ENCODE measurements at places on chromosomes 6 and 20.
A peak's percentile ranks its signal among the peaks of the same experiment; 100 is the strongest.

DNA sequence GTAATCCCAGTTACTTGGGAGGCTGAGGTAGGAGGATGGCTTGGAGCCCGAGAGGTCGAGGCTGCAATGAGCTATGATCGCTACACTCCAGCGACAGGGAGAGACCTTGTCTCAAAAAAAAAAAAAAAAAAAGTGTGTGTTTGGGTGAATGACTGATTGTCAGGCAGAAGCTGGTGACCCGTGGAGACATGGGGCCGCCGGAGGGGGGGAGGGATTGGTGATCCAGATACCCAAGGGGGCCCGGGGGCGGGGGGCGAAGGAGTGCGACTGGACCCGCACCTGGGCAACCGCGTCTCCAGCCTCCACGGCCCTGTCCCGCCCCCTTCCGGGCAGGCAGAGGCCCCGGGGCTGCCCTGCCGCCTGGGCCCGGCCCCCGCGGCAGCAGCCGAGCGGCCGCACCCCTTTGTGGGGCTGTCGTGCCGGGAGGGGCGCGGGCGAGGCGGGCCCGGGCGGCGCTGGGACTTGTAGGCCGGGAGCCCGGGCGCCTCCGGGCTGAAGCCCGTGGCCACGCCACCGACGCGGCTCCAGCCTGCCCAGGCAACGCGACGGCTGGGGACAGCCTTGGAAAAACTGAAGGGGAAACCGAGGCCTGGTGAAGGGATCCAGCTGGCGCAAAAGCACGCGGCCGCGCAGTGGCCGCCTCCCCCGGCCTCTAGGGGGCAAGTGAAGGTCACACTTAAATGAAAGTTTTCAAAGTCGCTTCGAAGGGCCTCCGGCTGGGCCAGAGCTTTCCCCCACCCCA lies 2.1 kb upstream of the RBM38 start:
- DNase-seq: peak; percentile 85

GRCh38 chr20:10077886-10078285 lies 43.1 kb downstream of the ANKEF1 start:
- DNase-seq: no peak

DNA sequence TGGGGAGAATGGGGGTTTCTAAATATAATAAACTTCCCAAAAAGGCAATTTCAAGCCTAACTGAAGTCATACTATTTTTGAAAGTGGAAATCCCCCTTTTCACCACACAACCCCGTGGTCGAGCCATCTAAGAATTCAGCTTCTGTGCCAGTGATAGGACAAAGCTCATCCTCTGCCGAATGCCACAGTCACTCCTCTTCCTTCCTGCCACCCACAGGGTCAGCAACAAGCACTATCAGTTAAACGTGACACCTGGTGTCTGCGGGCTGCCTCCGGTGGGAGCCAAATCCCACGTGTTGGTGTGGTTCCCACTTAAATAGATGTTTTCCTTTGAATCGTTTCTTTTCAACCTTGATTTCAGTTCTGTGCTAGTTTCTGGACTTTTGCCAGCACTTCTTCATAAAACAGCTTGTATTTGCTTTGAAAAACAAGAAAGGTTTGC lies 60.7 kb downstream of the TNFAIP3 start:
- peak; percentile 35 for DNase-seq

- no peak for DNase-seq
These were observed 10.7 kb downstream of the HMGN3 start for GRCh38 chr6:79223611-79224404.

GRCh38 chr6:37537548-37537947 lies 37.9 kb upstream of the CCDC167 start:
- no peak for DNase-seq

DNA sequence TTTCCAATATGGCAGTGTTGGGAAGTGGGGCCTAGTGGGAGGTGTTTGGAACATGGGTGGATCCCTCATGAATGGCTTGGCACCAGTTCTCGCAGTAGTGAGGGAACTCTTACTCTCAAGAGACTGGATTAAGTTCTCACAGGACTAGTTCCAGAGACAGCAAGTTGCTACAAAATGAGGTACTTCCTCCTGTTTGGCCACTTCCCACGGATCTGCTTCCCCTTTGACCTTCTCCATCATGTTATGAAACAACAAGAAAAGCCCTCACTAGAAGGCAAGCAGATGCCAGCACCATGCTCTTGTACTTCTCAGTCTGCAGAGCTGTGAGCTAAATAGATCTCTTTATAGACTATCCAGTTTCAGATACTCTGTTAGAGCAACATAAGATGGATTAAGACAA lies 3.1 kb downstream of the RSPH3 start:
- no peak for DNase-seq

- DNase-seq: no peak
These were observed 58.2 kb upstream of the IL20RA start for GRCh38 chr6:137102851-137103492.

DNA sequence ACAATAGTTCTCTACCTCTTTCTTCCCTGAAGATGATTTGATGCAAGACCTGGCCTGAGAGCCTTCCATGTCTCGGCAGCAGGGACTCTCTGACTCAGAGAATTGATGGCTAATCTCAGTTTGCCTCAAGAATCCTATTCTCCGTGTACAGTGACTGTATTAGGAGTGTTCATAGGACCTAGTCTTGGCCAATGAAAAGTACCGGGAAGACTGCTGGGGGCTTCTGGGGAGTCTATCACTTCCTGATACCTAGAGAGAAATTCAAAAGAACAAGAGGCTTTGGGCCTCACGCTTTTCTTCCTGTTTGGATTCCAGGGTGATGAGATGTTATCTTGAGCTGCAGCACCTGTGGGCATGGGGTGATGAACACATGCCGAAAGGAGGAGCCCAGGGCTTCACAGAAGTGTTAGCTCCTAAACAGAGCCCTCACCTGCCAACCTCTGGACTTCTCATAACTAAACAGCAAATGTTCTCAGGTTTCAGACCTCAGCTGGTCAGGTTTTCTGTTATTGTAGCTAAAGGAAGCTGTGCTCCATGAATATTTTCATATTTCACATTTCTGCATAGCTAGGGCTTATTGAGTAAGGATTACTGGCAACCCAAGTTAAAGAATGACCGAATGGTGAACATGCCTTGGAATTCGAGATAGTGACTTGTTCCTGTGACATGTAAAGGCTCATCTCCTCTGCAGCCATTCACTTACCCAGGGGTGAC lies 323.1 kb upstream of the AGPAT4 start:
- no peak for DNase-seq

GRCh38 chr6:13689511-13690256 lies 22.0 kb downstream of the RANBP9 start:
- DNase-seq: no peak

- DNase-seq: no peak
These were observed 3.2 kb upstream of the SEC23B start for GRCh38 chr20:18504479-18505060.

DNA sequence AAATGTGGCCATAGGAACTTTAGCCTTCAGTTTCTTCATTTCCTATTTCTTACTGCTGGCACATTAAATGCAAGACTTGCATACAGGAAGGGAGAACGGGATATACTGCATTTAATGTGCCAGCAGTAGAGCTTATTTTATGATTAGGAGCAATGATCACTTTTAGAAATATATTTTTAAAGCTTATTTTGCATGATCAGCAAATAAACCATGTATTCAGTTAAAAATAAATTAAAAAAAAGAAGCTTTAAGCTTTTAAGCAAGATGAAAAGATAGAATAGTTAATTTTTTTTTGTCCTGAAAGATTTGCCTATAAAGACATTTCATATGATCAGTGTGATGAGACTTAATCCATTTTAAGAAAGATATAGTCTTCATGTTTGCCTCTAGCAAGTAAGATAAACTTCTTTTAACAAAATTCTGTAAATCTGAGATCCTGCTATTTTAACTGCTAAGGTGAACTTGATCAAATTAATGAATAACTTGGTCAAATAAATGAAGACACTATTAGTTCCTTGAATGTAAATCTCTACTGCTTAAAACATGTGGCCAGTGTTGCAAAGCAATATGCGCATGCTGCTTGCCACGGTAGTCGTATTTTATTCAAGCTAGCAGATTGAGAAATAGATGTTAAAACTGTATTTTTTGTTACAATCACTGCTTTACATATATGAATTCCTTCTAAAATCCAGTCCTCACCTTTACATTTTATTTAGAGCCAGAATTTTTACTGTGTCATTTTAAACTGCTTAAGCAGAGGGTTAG lies 36.2 kb upstream of the HCRTR2 start:
- no peak for DNase-seq

- no peak for DNase-seq
These were observed 52.8 kb upstream of the VSTM2L start for GRCh38 chr20:37850036-37850592.

- peak; percentile 41 for DNase-seq
These were observed 122.1 kb upstream of the SPACA1 start for GRCh38 chr6:87925373-87926060.

DNA sequence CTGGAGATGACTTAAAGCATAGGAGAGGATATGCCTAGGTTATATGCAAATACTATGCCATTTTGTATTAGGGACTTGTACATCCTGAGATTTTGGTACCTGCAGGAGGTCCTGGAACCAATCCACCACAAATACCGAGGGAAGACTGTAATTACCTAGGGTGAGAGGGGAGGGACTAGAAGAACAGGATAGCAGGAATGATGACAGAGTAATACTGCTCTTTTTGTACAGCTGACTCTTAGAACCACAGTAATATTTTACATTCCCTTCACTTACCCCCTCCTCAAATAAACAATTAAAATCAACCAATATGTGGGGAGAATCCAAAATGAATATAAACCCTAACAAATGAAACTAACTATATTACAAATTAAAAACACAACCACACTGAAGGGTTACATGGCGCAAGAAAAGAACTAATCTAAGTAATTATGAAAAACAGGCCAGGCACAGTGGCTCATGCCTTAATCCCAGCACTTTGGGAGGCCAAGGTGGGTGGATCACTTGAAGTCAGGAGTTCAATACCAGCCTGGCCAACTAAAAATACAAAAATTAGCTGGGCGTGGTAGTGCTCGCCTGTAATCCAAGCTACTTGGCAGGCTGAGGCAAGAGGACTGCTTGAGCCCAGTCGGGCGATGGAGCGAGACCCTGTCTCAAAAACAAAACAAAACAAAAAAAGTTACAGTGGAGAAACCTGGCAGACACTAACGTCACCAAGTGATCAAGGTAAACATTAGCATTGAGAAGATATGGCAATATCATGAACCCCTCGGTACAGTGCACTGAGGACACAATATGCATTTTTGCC lies 37.1 kb downstream of the MAP1LC3A start:
- DNase-seq: no peak

GRCh38 chr20:33945391-33946081 lies 48.2 kb upstream of the RALY start:
- no peak for DNase-seq

DNA sequence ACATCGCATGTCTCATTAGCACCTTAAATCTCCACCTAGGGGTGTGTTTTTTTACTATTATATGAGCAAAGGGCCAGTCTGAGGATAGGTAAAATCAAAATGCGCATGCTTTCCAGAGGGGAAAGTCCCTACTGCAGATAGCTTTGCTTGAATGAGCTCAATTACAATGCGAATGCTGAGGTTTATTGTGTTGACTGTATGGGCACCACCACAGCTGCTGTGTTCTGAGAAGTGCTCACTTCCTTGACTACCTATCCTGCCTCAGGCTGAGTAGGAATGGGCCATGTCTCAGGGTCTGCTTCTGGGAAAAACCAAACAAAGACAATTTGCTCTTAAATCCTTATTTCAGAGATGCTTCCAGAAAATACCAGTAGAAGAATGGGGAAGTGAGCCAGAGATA lies 36.6 kb downstream of the MOCS1 start:
- DNase-seq: no peak

DNA sequence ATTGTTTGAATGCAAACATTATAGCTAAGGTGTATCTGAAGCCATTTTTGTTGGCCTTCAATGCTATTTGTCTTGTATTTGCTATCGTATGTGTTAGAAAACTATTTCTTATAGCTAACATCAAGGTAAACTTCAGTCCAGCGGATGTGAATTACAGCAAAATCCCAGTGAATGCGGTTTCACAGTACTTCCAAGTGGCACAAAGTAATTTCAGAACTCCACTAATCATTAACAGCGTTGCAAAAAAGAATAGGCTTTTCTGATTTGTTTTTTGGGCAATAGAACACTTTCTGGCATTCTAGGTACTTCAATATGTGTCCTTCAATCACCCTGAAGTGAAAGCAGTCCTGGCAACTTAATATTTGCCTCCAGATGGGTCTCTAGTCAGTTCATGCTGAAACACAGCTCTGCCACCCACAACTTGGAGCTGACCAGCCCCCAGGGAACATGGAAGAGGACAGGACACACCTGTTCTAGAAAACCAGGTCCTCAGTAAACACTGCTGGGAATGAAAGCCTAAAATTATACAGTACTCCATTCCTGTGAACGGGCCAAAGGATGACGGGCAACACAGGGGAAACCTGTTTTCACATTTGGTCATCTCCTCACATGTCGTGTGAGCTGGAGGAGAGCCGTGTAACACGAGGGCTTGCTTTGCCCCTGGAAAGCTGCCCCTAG lies 9.7 kb upstream of the MRPS10 start:
- DNase-seq: no peak

DNA sequence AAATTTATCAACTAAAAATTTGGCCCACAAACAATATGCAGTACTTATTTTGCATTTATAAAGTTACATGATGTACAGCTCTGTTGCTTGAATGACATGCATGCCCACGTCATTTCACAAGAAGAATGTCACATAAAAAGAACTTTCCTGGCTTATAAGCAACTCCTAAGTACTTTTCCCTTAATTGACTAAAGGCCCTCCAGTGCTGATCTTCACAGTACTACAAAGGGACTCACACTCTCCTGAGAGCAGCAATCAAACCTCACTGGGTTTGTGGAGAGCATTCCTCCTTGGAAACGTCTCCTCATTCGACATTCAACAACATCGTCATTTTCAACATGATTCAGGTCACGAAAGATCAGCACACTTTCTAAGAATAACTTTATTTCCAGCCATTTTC lies 111.1 kb downstream of the IPCEF1 start:
- no peak for DNase-seq

DNA sequence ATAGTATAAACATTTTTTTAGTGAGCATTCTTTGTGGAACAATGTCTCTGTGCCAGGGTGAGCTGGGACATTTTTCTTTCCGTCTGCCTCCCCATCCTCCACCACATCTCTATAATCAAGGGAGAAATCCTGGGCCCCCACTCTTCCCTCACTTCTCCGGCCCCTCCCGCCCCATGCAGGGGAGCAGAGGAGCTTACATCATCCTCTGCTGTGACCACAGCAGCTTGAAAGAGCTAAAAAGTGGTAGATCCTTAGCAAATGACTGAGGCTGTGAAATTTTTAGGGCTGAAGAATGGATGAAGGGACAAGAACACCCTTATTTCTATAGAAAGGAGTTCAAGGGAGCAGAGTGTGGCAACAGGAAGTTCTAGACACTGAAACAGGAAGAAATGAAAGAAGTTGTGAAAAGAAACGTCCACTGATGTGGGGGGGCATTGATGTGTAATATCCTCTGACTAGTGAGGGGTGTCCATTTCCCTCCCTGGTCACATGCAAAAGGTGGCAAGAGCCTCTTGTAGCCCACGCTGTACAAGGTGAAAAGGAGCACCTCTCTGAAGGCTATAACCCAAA lies 380.3 kb upstream of the JARID2 start:
- peak; percentile 38 for DNase-seq

GRCh38 chr20:25024171-25024570 lies 31.6 kb upstream of the APMAP start:
- DNase-seq: no peak

Data from muscle of leg (tissue), 16 donors.